ENCODE measurements at places on chromosomes 1 and 21. TPM values are rescaled to one million over a fixed set of nuclear protein-coding genes. Genes with fewer than 3 reads are reported as not detected.

PRPF38B gene
- 16.2 TPM for total RNA-seq

PCP4L1 gene
- total RNA-seq, result not detected

ECM1 gene
- total RNA-seq, result 34.5 TPM

RBM8A gene
- 96.9 TPM for total RNA-seq

TMEM81 gene
- 1.3 TPM for total RNA-seq

CYP4A22 gene
- not detected for total RNA-seq

TMEM52 gene
- total RNA-seq, result 0.44 TPM

TTF2 gene
- total RNA-seq, result 30.4 TPM

RAD54L gene
- 0.22 TPM for total RNA-seq

SUSD4 gene
- not detected for total RNA-seq

DNAI4 gene
- total RNA-seq, result 6.3 TPM

S100A8 gene
- not detected for total RNA-seq

RIPK4 gene
- total RNA-seq, result not detected

UBE2U gene
- 0.29 TPM for total RNA-seq

CNR2 gene
- total RNA-seq, result not detected

KPRP gene
- not detected for total RNA-seq

POGZ gene
- 24.9 TPM for total RNA-seq

LCE5A gene
- total RNA-seq, result not detected

NOS1AP gene
- total RNA-seq, result 0.29 TPM

CTXND2 gene
- total RNA-seq, result not detected

TLCD4 gene
- 0.29 TPM for total RNA-seq

ENO1 gene
- 1,273 TPM for total RNA-seq

KRTAP12-2 gene
- not detected for total RNA-seq

ZNF695 gene
- total RNA-seq, result 0.44 TPM

RBBP4 gene
- total RNA-seq, result 163 TPM

AXDND1 gene
- total RNA-seq, result 0.44 TPM

HHAT gene
- 4.2 TPM for total RNA-seq

OR2T29 gene
- total RNA-seq, result not detected

TAL1 gene
- total RNA-seq, result under 0.01 TPM

MTMR11 gene
- total RNA-seq, result 2.6 TPM

ZFP69B gene
- total RNA-seq, result 3.5 TPM

SUMO3 gene
- 105 TPM for total RNA-seq

C8B gene
- not detected for total RNA-seq

ADGRL4 gene
- total RNA-seq, result 3.7 TPM

ADGRL2 gene
- total RNA-seq, result 10.7 TPM

CD46 gene
- total RNA-seq, result 135 TPM

Data from placental pericyte (primary cell).